Activated CD4-positive, alpha-beta T cell treated with anti-CD3 and anti-CD28 coated beads for 36 hours (primary cell): ENCODE measurements at places on chromosomes 12 and 14. TPM values are rescaled to one million over a fixed set of nuclear protein-coding genes. Genes with fewer than 3 reads are reported as not detected.

GRCh38 chr12:68622250-68622649 lies 11.6 kb downstream of the RAP1B start:
- peak overlapping the region; percentile 67 for H3K27ac ChIP-seq
- H3K4me3 ChIP-seq = no peak overlapping the region
- no peak for DNase-seq
- peaks cover 57% of the 10 kb centered on the region for H3K36me3 ChIP-seq

DNA sequence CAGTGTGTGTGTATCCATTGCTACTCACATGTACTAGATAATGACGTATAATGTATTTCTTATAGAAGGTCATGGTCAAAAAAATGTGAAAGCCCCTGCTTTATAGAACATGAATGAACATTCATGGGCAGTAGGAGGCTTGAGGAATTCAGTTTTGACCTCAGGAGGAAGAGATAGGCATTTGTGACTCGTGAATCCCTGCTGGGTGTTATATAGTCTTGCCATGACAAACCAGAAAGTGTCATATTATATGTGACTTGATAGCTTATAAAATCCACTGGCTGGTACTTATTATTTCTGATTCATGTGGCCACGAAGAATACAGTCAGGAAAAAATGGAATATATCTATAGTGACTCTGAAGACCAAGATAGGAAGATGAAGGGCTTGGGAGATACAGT lies 287.6 kb downstream of the CEP128 start:
- no peak overlapping the region for H3K27ac ChIP-seq
- H3K4me3 ChIP-seq = no peak overlapping the region
- DNase-seq = no peak
- no peaks in the 10 kb centered on the region for H3K4me1 ChIP-seq
- H3K27me3 ChIP-seq = no peaks in the 10 kb centered on the region
- peaks cover 16% of the 10 kb centered on the region for H3K36me3 ChIP-seq

SRRM4 gene
- not detected for total RNA-seq

RPGRIP1 gene
- 0.14 TPM for total RNA-seq

DNA sequence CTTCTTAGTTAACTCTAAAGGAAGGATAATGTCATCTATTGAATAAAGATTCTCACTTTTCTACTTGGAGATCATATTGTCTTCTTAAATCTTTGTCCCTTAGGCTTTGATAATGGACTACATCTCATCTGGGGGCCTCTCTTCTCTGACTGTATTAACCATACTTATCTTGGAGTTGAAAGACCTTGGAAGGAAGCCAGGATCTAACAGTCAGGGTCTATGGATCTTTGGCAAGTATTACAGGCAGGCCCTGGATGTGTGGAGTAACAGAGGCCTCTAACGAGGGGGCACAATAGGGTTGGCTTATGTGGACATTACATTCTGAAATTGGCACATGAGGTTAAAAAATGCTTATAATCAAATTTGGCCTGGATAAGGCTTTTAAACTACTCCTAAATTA lies 513.8 kb downstream of the NRXN3 start:
- peaks cover 4% of the 10 kb centered on the region for H3K27me3 ChIP-seq
- H3K36me3 ChIP-seq = no peaks in the 10 kb centered on the region
- no peak overlapping the region for H3K27ac ChIP-seq
- DNase-seq = no peak

- no peak for DNase-seq
- peaks cover 15% of the 10 kb centered on the region for H3K4me1 ChIP-seq
Observed at GRCh38 chr14:34012978-34013720, 62.3 kb upstream of the EGLN3 start.

OVCH1 gene
- not detected for total RNA-seq

DNA sequence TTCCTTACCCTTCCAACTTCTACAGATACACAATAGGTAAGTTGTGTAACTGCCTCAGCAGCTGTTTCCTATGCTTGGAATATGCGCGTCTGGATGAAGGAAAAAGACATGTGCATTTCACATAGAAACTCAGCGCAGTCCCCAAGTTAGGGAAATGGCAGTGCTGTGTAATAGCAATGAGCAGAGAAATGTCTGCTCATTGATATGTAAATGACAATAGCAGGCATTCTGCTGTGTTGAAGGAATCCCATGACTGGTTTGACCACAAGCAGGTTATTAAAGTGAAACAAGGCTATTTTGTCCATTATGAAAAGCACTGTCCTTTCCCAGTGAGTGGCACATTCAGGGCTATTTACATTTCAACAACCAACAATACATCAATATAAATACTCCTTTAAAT lies 106.6 kb downstream of the BTG1 start:
- no peak overlapping the region for H3K4me3 ChIP-seq
- peaks cover 15% of the 10 kb centered on the region for H3K36me3 ChIP-seq
- no peaks in the 10 kb centered on the region for H3K27me3 ChIP-seq
- no peak for DNase-seq
- no peak overlapping the region for H3K27ac ChIP-seq

KRT3 gene
- not detected for total RNA-seq

TBC1D30 gene
- 0.30 TPM for total RNA-seq

GRCh38 chr12:59828521-59828920 lies 232.7 kb downstream of the SLC16A7 start:
- no peaks in the 10 kb centered on the region for H3K4me1 ChIP-seq
- DNase-seq = no peak
- H3K27ac ChIP-seq = no peak overlapping the region
- H3K27me3 ChIP-seq = peaks cover 2% of the 10 kb centered on the region
- no peak overlapping the region for H3K4me3 ChIP-seq

DNA sequence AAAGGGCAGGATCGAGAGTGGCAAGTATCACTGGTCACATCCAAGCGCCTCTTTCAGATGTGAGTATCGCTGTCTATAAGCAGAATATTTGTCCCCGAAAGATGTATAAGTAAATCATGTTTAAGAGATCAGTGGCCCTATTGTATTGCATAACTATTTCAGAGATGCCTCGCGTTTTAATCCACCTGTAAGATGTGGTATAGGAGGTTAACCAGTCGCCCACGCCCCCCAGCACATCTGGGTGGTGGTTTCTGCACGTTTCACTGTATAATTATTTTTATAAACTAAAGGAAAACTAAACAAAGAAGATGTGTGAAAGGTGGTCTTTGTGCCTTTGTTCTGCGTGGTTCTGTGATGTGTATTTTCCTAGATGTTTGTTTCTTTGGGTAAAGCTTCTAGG lies 28.9 kb downstream of the RIMBP2 start:
- H3K4me1 ChIP-seq = no peaks in the 10 kb centered on the region
- no peak overlapping the region for H3K4me3 ChIP-seq
- H3K27me3 ChIP-seq = peaks cover 9% of the 10 kb centered on the region
- H3K36me3 ChIP-seq = no peaks in the 10 kb centered on the region

GRCh38 chr14:85315733-85316290 lies 214.1 kb upstream of the FLRT2 start:
- H3K27me3 ChIP-seq = no peaks in the 10 kb centered on the region
- H3K36me3 ChIP-seq = no peaks in the 10 kb centered on the region
- no peak overlapping the region for H3K27ac ChIP-seq

DNA sequence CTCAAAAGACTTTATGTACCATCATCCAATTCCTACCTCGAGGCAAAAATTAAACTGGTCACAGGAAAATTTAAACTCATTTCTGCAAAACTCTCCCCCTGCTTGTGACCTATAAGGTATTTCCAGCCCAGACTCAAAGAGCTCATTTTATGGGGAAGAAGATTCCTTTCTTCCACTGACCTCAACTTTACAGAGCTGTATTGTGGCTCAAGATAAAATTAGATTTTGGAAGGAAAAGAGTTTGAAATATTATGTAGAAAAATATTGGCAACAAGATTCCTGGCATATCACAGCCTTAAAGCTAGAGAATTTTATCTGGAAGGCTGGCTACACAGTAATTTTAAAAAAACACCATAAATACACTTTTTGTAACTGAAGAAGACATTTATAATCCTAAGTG lies 91.7 kb downstream of the STXBP6 start:
- no peak overlapping the region for H3K27ac ChIP-seq
- H3K4me3 ChIP-seq = no peak overlapping the region
- H3K27me3 ChIP-seq = peaks cover 6% of the 10 kb centered on the region
- DNase-seq = no peak

- peak overlapping the region; percentile 73 for H3K27ac ChIP-seq
- no peak overlapping the region for H3K4me3 ChIP-seq
- no peaks in the 10 kb centered on the region for H3K27me3 ChIP-seq
- H3K4me1 ChIP-seq = peaks cover 71% of the 10 kb centered on the region
Observed at GRCh38 chr12:54988402-54989054, 4.0 kb upstream of the TESPA1 start.

DNA sequence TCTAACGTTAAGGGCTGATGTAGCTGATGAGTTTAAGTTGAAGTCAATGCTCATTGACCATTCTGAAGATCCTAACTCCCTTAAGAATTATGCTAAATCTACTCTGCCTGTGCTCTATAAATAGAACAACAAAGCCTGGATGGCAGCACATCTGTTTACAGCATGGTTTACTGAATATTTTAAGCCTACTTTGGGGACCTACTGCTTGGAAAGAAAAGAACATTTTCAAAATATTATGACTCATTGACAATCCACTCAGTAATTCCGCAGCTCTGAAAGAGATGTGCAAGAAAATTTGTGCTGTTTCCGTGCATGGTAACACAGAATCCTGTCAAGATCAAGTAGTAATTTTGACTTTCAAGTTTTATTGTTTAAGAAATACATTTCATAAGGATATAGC lies 35.0 kb upstream of the NAV3 start:
- H3K27me3 ChIP-seq = no peaks in the 10 kb centered on the region
- H3K4me3 ChIP-seq = no peak overlapping the region
- H3K36me3 ChIP-seq = no peaks in the 10 kb centered on the region
- no peaks in the 10 kb centered on the region for H3K4me1 ChIP-seq
- DNase-seq = no peak
- no peak overlapping the region for H3K27ac ChIP-seq

DNA sequence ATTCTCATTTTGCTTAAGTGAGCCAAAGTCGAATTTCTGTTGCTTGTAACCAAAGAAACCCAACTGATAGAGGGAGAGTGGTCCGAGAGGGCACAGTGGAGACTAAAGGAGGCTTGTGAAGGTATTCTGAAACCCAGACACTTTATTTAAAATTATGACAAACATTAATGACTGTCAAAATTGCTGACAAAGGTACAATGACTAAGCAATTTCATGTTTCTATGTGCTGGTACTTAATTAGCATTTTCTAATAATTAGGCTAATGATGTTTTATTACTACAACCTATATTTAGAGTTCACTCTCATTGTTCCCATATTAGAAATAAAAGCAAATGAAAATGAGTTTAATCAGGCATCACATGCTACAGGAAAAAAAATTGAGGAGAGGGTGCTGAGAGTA lies 116.4 kb downstream of the PTGER2 start:
- no peaks in the 10 kb centered on the region for H3K27me3 ChIP-seq
- H3K4me1 ChIP-seq = peaks cover 10% of the 10 kb centered on the region
- peaks cover 10% of the 10 kb centered on the region for H3K36me3 ChIP-seq

GRCh38 chr14:67704484-67705089 lies 2.9 kb downstream of the RDH12 start:
- peaks cover 3% of the 10 kb centered on the region for H3K27me3 ChIP-seq
- H3K27ac ChIP-seq = no peak overlapping the region
- no peaks in the 10 kb centered on the region for H3K4me1 ChIP-seq
- DNase-seq = peak; percentile 35
- no peak overlapping the region for H3K4me3 ChIP-seq
- peaks cover 4% of the 10 kb centered on the region for H3K36me3 ChIP-seq

GRCh38 chr14:39175445-39176262 lies 600 bp downstream of the PNN start:
- peaks cover 42% of the 10 kb centered on the region for H3K4me1 ChIP-seq
- DNase-seq = peak; percentile 59
- peak overlapping the region; percentile 99 for H3K27ac ChIP-seq
- H3K27me3 ChIP-seq = no peaks in the 10 kb centered on the region

DNA sequence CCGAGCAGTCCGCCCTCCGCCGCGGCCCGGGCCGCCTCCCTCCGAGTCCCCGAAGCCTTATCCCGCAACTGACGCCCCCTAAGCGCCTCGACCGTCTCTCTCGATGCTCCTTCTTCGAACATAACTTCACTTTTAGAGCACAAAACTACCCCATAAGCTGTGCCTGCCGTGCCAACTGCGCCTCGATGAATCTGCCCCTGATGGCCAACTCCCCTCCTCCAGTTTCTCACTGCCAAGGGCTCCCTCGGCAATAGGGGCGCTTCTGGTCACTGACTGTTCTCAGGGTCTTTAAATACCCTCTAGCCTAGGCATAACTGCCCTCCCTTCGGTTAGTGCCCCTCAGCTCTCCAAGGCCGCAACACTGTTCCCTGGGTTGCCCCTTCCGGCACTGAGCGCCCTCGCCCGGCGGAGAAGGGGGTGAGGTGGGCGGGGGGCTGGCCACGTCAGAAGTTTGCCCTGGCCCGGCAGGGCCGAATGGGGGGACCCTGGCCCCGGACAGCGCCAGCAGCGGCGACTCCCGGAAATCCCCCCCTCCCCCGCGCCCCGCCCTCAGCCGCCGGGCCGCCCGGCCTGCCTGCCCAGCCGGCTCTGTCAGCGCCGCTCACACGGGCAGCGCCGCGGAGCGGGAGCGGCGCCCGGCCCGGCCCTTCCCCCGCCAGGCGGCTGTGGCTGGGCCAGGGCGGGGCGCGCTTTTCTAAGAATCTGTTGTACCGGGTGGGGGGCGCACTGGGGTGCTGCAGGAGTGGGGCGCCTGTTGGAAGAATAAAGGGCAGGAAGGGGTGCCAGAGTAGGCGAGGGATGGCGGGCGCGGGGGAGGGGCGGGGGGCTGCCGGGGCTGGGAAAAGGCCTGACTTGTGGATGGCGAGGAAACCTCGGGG lies 10.6 kb downstream of the RARG start:
- H3K36me3 ChIP-seq = no peaks in the 10 kb centered on the region
- H3K27me3 ChIP-seq = no peaks in the 10 kb centered on the region
- peak overlapping the region; percentile 83 for H3K4me3 ChIP-seq
- peak; percentile 67 for DNase-seq
- peak overlapping the region; percentile 87 for H3K27ac ChIP-seq

GRCh38 chr14:26412421-26412820 lies 185.4 kb downstream of the NOVA1 start:
- H3K36me3 ChIP-seq = no peaks in the 10 kb centered on the region
- DNase-seq = no peak
- H3K27ac ChIP-seq = no peak overlapping the region
- no peaks in the 10 kb centered on the region for H3K27me3 ChIP-seq
- no peaks in the 10 kb centered on the region for H3K4me1 ChIP-seq

CMA1 gene
- not detected for total RNA-seq

GRCh38 chr14:101827286-101827685 lies 65.8 kb downstream of the PPP2R5C start:
- peak overlapping the region; percentile 87 for H3K27ac ChIP-seq
- DNase-seq = no peak
- peaks cover 59% of the 10 kb centered on the region for H3K36me3 ChIP-seq
- H3K4me3 ChIP-seq = no peak overlapping the region
- no peaks in the 10 kb centered on the region for H3K27me3 ChIP-seq
- H3K4me1 ChIP-seq = peaks cover 89% of the 10 kb centered on the region

GRCh38 chr12:68980476-68981212 lies 47.7 kb upstream of the CPM start:
- H3K36me3 ChIP-seq = peaks cover 6% of the 10 kb centered on the region
- no peak for DNase-seq
- no peak overlapping the region for H3K4me3 ChIP-seq
- peaks cover 11% of the 10 kb centered on the region for H3K27me3 ChIP-seq
- H3K27ac ChIP-seq = no peak overlapping the region
- H3K4me1 ChIP-seq = peaks cover 2% of the 10 kb centered on the region
